Mucosa of descending colon (tissue), 3 donors: ENCODE measurements at places on chromosomes 1 and 21. TPM values are rescaled to one million over a fixed set of nuclear protein-coding genes. Genes with fewer than 3 reads are reported as not detected.

DNA sequence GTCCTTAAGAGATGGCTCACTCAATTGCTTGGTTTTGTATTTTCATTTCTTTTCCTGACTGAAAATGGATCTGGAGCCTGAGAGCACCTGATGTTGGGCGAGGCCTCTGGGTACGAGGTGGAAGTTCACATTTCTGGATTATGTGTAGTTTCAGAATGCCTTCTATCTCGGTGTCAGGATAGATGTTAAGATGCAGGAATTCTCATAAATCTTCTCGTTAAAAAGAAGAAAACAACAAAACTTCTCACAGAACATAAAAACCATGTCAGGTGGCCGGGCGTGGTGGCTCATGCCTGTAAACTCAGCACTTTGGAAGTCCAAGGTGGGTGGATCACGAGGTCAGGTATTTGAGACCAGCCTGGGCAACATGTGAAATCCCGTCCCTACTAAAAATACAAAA is 101.8 kb downstream of the RHOU start:
- DNase-seq: peak; percentile 49

The CCDC17 gene
- 6.8 TPM for total RNA-seq

The ZFP69B gene
- total RNA-seq: 2.1 TPM

GRCh38 chr1:154867841-154868605 is 2.1 kb downstream of the KCNN3 start:
- DNase-seq: no peak

GRCh38 chr1:204826970-204827369 is 43.7 kb upstream of the NFASC start:
- no peak for DNase-seq

- no peak for DNase-seq
These were observed 9.1 kb downstream of the NHLH1 start for GRCh38 chr1:160375788-160376524.

The KPRP gene
- not detected for total RNA-seq
